ENCODE measurements at places on chromosomes 4 and X. TPM values are rescaled to one million over a fixed set of nuclear protein-coding genes. Genes with fewer than 3 reads are reported as not detected.

DNA sequence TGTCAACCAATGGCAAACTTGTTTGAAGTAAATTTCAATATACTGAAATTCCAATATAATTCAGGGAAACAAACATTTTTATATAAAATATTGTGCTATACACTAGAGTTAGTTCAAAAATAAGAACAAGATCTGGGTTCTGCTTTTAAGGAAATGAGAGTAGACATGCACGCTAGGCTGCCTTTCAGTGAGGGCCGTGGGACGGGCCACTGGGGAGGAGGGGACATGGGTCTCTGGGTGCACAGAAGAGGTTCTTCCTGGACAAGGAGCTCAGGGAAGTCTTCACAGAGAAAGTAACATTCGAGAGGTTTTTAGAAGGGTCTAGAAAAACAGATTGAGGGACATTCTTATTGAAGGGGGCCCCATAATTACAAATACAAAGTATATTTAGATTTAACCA lies 64.4 kb downstream of the SHROOM3 start:
- H3K27me3 ChIP-seq, result no peaks in the 10 kb centered on the region
- no peaks in the 10 kb centered on the region for H3K36me3 ChIP-seq
- peaks cover 4% of the 10 kb centered on the region for H3K4me1 ChIP-seq
- no peak overlapping the region for H3K4me3 ChIP-seq

Gene CYSLTR1
- 2.1 TPM for polyA plus RNA-seq

- no peak overlapping the region for H3K27ac ChIP-seq
- no peak overlapping the region for H3K4me3 ChIP-seq
- H3K27me3 ChIP-seq, result no peaks in the 10 kb centered on the region
- no peak for DNase-seq
- no peaks in the 10 kb centered on the region for H3K4me1 ChIP-seq
Observed at GRCh38 chrX:1835056-1835455, 220.2 kb downstream of the ASMT start.

Gene PRDX4
- 94.2 TPM for polyA plus RNA-seq

Gene BTK
- polyA plus RNA-seq, result 4.3 TPM

DNA sequence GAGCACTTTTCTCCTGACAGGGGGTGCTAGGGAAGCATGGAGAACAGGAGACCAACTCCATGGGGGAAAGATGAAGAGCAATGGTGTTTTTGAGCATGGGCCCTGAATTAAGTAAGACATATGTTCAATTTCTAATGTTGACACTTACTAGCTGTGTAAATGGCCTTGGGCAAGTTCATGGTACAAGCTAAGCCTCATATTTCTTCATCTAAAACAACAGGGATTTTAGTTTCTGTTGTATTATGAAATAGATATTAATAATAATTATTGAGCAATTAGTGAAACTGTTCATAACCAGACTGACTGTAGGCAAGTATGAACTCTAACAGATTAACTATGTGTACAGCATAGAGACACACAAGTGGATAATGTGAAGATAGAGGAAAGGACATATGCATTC lies 515.0 kb upstream of the FAT1 start:
- no peaks in the 10 kb centered on the region for H3K27me3 ChIP-seq
- H3K4me3 ChIP-seq, result no peak overlapping the region
- no peak for DNase-seq

DNA sequence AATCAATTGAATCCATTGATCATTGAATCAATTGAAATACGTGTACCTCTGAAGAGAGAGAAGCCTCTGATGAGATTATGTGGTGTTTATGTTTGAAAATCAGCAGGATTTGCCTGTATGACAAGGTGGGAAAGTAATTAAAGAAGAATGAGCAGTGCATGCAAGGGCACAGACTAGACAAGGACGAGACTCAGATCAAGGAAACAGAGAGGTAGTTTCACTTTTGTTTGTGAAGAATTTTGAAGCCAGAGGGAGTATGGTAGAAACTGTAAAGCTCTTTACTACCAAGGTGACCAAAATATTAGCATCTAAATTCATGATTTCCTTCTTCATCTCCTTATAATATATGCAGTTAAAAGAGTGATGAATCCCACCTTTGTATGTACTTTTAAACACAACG lies 1830.0 kb upstream of the IGFBP7 start:
- no peaks in the 10 kb centered on the region for H3K36me3 ChIP-seq
- DNase-seq, result no peak
- H3K4me1 ChIP-seq, result no peaks in the 10 kb centered on the region
- H3K4me3 ChIP-seq, result no peak overlapping the region

DNA sequence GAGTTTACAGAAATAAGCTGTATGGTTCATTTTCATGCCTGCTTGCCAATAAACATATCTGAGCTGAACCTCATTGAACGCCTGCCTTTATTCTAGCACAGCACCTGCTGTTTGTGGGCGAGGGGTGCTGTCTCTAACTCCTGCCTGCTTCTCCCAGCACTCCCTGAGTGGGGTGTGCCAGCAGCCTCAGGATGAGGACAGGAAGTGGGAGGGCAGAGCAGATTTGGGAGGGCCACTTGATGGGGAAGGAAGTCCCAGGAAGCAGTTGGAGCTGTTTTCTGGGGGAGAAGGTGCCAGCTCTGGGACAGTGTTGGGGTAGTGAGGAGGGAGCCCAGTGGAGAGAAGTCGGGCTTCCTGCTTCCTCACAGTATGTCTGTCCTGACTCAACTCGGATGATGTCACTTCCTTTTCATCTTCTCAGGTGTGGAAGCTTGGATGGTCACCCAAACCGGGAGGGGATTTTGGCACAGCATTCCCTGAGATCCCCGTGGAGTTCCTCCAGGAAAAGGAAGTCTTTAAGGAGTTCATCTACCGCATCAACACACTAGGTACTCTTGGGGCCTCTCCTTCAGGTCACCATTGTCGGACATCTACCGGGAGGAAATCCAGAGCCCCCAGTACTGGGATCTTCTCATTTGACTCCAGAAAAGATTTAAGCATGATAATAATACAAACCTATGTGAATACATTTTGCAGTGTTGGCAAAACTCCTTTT lies 29.0 kb upstream of the MSANTD1 start:
- H3K4me3 ChIP-seq, result no peak overlapping the region
- H3K4me1 ChIP-seq, result no peaks in the 10 kb centered on the region
- no peak overlapping the region for H3K27ac ChIP-seq
- H3K36me3 ChIP-seq, result peaks cover 94% of the 10 kb centered on the region
- no peaks in the 10 kb centered on the region for H3K27me3 ChIP-seq

GRCh38 chr4:77669946-77670590 lies 64.4 kb downstream of the CXCL13 start:
- DNase-seq, result peak; percentile 94
- no peaks in the 10 kb centered on the region for H3K27me3 ChIP-seq
- no peaks in the 10 kb centered on the region for H3K36me3 ChIP-seq
- H3K4me1 ChIP-seq, result peaks cover 10% of the 10 kb centered on the region
- H3K27ac ChIP-seq, result no peak overlapping the region

DNA sequence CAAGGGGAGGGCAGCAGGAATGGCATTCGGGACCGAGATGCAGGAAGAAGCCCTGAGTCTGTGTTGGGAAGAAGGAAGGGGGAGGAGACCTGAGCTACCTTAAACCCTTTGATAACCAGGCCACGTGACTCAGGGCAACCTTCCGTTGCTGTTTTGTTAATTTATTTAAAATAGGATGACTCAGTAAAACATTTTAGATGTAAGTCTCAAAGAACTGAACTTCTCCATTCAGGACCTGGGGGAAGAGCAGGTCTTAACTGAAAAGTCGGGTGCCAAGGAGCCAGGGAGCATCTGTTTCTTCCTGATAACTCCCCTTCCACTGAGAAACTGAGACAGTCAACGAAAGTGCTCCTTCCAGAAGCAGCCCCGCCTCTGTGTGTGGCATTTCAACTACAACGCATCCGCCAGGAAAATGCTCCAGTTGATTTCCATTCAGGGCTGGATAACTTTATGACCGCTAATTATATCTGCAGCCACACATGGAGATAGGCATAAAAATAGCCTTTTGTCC lies 88.0 kb downstream of the IRF2 start:
- peak overlapping the region; percentile 97 for H3K27ac ChIP-seq
- no peaks in the 10 kb centered on the region for H3K27me3 ChIP-seq
- H3K4me3 ChIP-seq, result no peak overlapping the region
- peaks cover 65% of the 10 kb centered on the region for H3K4me1 ChIP-seq
- DNase-seq, result peak; percentile 94

Gene S100G
- polyA plus RNA-seq, result 18.2 TPM

DNA sequence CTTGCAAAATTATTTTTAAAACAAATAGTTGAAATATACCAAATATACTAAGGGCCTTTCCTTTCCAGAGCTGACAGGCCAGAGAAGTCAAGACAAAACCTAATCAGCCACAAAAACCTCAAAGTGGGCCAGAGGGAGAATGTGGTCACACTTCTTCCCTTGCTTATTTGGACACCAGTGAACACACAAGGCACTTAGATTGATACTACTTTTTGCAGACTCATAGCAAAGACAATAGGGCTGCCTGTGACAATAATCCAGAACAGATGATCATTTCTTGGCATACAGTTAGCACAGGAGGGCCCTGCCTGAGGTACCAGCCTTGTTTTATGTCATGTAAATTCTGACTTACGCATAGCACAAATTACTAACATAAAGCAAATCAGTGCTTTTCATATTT lies 215.7 kb upstream of the NEIL3 start:
- no peaks in the 10 kb centered on the region for H3K4me1 ChIP-seq
- no peak overlapping the region for H3K4me3 ChIP-seq
- H3K27ac ChIP-seq, result no peak overlapping the region
- no peaks in the 10 kb centered on the region for H3K36me3 ChIP-seq
- DNase-seq, result no peak
- no peaks in the 10 kb centered on the region for H3K27me3 ChIP-seq

DNA sequence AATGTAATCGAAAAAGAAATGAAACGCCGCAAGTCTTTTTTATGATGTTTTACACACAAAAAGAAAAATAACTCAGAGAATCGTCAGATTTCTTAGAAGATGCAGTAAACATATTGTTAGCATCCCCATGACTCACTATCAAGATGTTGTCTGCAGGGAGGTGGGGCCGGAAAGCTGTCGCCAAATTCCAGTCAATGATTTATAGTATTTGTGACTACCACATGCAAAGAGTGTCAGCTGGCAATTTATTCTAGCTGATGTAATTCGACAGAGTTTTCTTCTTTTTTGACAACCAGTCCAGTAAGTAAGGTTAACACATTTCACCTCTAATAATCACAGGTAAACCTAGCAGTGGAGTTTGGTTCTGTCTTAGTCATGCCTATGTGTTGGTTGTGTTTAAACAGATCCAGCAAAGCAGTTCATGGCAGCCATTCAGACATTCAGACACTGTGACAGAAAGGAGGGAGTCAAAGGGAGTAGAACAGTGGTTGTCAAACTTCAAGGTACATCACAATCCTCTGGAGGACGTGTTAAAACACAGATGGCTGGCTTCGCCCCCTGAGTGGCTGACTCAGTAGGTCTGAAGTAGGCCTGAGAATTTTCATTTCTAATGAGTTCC lies 19.8 kb upstream of the PPP1R2C start:
- H3K36me3 ChIP-seq, result no peaks in the 10 kb centered on the region
- H3K4me3 ChIP-seq, result no peak overlapping the region
- peak; percentile 2 for DNase-seq
- H3K4me1 ChIP-seq, result no peaks in the 10 kb centered on the region
- no peaks in the 10 kb centered on the region for H3K27me3 ChIP-seq
- H3K27ac ChIP-seq, result no peak overlapping the region

- no peaks in the 10 kb centered on the region for H3K36me3 ChIP-seq
- DNase-seq, result no peak
- no peaks in the 10 kb centered on the region for H3K4me1 ChIP-seq
- H3K27me3 ChIP-seq, result no peaks in the 10 kb centered on the region
Observed at GRCh38 chr4:114229706-114230105, 250.3 kb upstream of the ARSJ start.

GRCh38 chr4:104593019-104593418 lies 98.3 kb upstream of the CXXC4 start:
- H3K27ac ChIP-seq, result peak overlapping the region; percentile 28
- DNase-seq, result peak; percentile 11
- no peaks in the 10 kb centered on the region for H3K27me3 ChIP-seq
- H3K4me1 ChIP-seq, result no peaks in the 10 kb centered on the region
- no peaks in the 10 kb centered on the region for H3K36me3 ChIP-seq

GRCh38 chr4:136865526-136865925 lies 666.8 kb downstream of the PCDH18 start:
- no peaks in the 10 kb centered on the region for H3K27me3 ChIP-seq
- no peaks in the 10 kb centered on the region for H3K36me3 ChIP-seq
- no peak overlapping the region for H3K27ac ChIP-seq

GRCh38 chrX:43493756-43494155 lies 162.3 kb upstream of the MAOA start:
- H3K27ac ChIP-seq, result no peak overlapping the region
- no peak overlapping the region for H3K4me3 ChIP-seq
- no peaks in the 10 kb centered on the region for H3K4me1 ChIP-seq
- H3K36me3 ChIP-seq, result no peaks in the 10 kb centered on the region

- no peak overlapping the region for H3K4me3 ChIP-seq
- H3K27me3 ChIP-seq, result no peaks in the 10 kb centered on the region
- no peak overlapping the region for H3K27ac ChIP-seq
Observed at GRCh38 chr4:147039976-147040575, 94.4 kb upstream of the TTC29 start.

GRCh38 chr4:145716661-145717200 lies 36.8 kb downstream of the C4orf51 start:
- no peaks in the 10 kb centered on the region for H3K36me3 ChIP-seq
- no peak overlapping the region for H3K27ac ChIP-seq
- DNase-seq, result no peak
- H3K27me3 ChIP-seq, result peaks cover 2% of the 10 kb centered on the region

Gene NR0B1
- polyA plus RNA-seq, result 0.21 TPM

Gene NXF2
- not detected for polyA plus RNA-seq

GRCh38 chr4:173264684-173265185 lies 69.4 kb downstream of the HMGB2 start:
- H3K4me1 ChIP-seq, result peaks cover 8% of the 10 kb centered on the region
- peak; percentile 37 for DNase-seq
- no peak overlapping the region for H3K27ac ChIP-seq
- no peak overlapping the region for H3K4me3 ChIP-seq
- no peaks in the 10 kb centered on the region for H3K27me3 ChIP-seq

GRCh38 chrX:65522739-65523372 lies 11.7 kb downstream of the LAS1L start:
- no peaks in the 10 kb centered on the region for H3K4me1 ChIP-seq
- DNase-seq, result no peak
- H3K27me3 ChIP-seq, result no peaks in the 10 kb centered on the region
- no peak overlapping the region for H3K27ac ChIP-seq
- H3K36me3 ChIP-seq, result peaks cover 48% of the 10 kb centered on the region

DNA sequence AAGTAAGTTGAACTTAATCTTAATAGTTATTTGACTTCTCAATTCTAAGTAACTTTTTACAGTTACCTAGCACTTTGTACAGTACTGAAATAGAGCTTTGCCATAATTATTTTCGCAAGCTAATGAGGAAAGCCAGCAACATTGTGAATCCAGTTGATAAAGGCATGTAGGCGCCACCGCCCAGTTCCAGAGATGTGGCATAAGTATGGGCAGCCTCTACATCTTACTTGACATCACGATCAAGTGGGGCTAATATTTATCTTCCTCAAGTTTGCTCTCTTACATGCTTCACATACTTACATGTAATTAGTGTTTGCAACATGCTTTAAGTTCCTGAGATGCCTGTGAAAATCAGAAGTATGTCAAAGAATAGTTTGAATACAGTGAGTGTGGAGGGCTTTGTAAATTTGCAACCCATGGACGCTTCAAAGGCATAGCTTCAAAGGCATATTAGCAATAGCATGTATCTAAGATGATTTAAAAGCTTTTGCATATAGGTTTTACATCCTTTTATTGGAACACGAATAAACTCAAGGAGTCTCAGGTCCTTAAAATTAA lies 34.9 kb upstream of the VCX3B start:
- H3K27ac ChIP-seq, result no peak overlapping the region
- no peaks in the 10 kb centered on the region for H3K27me3 ChIP-seq
- no peaks in the 10 kb centered on the region for H3K36me3 ChIP-seq
- no peak for DNase-seq
- no peaks in the 10 kb centered on the region for H3K4me1 ChIP-seq

GRCh38 chr4:163866728-163867315 lies 372.3 kb downstream of the TMA16 start:
- H3K4me1 ChIP-seq, result no peaks in the 10 kb centered on the region
- no peak overlapping the region for H3K4me3 ChIP-seq

Gene F8A1
- polyA plus RNA-seq, result 14.7 TPM

Data from large intestine (tissue), 12 donors.